Endothelial cell (in vitro differentiated cells): ENCODE measurements at places on chromosomes 7 and 10.

DNA sequence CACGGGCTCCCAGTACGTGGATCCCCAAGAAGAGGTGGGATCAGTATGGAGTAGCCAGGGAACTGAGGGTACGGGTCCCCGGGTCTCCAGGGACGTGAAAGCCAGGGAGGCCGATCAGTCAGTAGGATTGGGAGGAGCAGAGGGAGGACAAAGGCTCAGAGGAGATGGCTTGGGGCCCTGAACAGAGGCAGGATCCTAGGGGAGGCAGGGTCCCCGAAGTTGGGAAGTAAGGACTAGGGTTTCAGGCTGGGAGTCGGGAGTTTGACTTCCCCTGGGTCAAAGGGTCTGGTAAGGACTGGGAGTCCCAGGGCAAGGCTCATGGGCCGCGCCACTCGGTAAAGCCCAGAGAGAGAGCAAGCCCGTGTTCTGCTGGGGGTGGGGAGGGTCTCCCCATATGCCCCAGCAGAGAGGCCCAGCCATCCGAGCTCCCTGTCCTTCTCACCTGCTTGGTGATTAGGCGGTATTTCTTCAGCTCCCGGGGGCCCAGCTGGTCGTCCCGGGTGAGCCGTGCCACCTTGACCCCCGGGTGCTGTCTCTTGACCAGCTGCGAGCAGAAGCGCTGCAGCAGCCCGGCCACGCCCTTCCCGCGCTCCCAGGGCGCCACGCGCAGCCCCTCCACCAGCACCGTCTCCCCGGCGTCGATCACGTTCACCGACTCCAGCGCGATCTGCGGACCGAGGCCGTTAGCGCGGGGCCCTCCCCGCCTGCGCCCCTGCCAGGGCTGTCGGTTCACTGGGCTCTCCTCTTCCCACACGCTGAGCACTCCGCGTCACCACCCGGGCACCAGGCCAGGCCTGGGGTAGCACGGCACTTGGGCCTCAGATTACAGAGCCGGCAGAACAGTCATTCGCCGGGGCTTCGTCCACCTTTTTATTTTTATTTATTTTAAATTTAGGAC is 7.0 kb downstream of the NAT16 start:
- no peak for DNase-seq

DNA sequence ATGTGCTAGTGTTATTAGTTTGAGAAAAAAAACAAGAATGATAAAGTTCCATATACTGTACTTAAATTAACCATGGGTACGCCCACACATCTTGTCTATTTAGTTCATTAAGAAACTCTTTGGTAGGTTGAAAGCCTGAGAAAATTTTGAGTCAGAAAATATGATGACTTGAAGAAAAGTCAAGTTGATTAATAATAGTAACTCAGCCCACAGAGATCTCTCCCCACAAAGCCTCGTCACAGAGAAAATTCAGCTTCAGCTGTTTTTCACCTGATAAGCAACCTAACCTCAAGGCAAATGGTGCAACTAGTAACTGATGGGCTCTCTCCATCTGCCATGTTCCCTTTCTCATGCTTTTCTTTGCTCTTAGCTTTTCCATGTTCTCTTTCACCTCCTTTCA is 1021.6 kb downstream of the GATA3 start:
- no peak for DNase-seq

DNA sequence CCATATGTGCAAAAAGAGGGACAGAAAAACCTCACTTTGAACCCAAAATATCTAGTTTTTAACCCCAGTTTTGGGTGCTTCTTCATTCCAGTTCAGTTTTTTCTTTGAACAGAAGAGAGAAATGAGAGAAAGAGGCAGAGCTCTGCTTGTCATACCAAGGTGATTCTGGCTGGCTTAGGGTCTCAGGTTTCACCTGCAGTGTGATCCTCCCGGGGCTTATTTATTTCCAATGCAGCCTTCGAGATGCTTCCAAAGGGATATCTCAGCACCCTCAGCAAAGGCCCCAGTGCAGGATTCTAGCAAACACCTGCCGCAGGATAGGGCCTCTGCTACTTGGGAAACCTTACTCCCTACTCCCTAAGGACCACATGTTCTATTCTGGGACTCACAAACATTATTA is 131.3 kb downstream of the WDR11 start:
- DNase-seq: no peak

DNA sequence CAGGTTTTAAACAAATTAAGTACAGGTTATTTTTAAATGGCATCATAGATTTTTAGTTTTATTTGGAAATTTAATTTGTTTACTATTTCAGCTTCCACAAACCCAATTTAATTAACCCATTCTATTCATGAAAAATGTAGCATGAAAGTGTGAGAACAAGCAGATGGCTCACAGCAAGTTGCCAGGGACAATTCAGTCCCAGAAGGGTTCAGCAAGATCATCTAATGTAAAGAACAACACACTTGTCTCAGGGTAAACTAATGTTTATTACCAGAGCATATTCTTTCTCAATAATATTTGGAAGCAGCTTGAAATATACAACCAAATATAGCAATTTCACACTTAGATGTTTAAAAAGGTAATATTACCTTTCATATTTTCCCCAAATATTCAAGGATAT is 166.9 kb upstream of the SLC13A1 start:
- no peak for DNase-seq

DNA sequence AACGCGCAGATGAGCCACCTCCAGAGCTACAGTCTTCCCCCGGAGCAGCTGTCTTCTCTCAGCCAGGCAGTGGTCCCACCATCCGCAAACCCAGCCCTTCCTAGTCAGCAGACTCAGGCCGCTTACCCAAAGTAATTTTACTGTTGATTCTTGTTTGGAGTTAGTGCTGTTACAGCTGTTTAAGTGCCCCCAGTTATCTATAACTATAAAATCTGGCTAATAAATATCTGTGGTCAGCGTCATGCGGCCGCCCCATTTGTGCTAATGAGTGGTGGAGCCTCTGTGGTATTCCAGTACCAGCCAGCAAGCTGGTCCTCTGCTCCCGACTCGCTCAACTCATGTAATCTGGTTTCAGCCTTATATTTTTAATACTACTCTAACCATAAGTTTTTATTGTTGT is 43.2 kb upstream of the TMEM236 start:
- no peak for DNase-seq

GRCh38 chr10:21702633-21703111 is 168.6 kb downstream of the MLLT10 start:
- no peak for DNase-seq

DNA sequence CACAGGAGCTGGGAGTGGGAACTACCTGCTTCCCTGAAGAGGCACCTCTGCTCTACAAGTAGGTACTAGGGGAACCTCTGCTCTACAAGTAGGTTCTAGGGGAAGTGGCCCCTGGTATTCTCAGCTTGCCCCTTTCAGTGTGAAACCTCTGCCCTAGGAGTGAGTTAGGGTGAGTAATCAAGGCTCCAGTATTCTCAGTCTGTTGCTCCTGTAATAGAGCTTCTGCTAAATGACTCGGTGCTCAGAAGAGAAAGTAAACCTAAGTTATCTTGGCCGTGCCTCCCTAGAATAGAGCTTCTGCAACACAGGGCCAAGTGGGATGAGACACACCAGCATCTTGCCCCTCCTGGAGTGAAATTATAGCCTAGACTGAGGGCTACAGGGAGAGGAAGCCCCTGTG is 13.4 kb upstream of the RASSF4 start:
- DNase-seq: no peak

DNA sequence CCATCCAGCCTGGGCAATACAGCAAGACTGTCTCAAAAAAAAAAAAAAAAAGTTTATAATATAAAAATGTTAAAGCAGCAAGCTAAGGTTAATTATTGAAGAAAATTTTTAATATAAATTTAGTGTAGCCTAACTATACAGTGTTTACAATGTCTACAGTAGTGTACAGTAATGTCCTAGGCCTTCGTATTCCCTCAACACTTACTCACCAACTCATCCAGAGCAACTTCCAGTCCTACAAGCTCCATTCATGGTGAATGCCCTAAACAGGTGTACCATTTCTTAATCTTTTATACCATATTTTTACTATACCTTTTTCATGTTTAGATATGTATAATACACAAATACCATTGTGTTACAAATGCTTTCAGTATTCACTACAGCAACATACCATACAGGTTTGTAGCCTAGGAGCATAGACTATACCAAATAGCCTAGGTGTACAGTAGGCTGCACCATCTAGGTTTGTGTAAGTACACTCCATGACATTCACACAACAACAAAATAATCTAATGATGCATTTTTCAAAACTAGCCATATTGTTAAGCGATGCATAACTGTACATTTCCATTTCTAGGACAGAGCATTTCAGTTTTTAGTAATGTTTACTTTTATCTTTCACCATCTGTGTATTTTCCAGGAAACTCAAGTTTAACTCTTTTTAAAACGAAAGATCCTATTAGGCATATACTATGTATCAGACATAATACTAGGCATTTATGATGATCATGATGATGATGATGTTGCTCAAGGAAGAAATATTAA is 43.3 kb downstream of the CNOT4 start:
- no peak for DNase-seq

- DNase-seq: no peak
Measured at GRCh38 chr7:23863209-23863787, 153.3 kb downstream of the STK31 start.
